Midbrain (tissue), 1 donor: ENCODE measurements at places on chromosomes 5 and 9.
A peak's percentile ranks its signal among the peaks of the same experiment; 100 is the strongest.

DNA sequence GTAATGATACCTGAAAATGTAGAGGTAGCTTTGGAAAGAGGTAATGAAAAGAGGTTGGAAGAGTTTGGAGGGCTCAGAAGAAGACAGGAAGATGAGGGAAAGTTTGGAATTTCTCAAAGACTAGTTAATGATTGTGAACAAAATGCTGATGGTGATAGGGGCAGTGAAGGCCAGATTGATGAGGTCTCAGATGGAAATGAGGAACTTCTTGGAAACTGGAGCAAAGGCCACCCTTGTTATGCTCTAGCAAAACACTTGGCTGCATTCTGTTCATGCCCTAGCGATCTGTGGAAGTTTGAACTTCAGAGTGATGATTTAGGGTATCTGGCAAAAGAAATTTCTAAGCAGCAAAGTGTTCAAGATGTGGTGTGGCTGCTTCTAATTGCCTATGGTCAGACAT, 161.2 kb upstream of the SPEF2 start:
- DNase-seq: no peak

DNA sequence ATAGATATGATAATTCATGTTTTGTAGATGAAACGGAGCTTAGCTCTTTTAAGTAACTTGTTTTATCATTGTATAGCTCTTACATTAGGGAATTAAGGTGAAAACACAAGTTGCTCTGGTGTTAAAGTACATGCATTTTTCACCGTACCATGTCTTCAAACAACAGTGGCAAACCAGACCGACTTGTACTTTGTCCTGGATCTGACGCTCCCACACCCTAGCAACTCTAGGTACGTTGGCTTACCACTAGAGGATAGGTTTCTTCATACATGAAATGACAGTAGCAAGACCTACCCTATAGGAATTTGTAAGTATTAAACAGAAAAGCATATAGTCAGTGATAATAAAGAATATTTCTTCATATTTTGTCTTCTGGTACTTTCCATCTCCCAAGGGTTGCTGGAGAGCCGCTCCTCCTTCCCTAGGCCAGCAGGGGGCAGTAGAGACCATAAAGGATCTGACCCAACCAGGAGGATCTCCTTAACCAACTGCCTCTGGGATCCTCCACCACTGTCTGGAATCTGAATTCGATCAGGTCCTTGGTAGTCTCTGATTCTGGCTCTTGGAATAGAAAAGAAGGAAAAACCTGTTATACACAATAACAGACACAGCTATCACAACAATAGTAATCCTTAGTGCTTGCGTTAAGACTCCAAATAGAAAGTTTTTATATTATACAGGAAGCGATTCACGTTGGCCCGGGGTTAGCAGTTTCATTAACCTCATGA, 136.7 kb downstream of the CAVIN4 start:
- DNase-seq: peak; percentile 83

DNA sequence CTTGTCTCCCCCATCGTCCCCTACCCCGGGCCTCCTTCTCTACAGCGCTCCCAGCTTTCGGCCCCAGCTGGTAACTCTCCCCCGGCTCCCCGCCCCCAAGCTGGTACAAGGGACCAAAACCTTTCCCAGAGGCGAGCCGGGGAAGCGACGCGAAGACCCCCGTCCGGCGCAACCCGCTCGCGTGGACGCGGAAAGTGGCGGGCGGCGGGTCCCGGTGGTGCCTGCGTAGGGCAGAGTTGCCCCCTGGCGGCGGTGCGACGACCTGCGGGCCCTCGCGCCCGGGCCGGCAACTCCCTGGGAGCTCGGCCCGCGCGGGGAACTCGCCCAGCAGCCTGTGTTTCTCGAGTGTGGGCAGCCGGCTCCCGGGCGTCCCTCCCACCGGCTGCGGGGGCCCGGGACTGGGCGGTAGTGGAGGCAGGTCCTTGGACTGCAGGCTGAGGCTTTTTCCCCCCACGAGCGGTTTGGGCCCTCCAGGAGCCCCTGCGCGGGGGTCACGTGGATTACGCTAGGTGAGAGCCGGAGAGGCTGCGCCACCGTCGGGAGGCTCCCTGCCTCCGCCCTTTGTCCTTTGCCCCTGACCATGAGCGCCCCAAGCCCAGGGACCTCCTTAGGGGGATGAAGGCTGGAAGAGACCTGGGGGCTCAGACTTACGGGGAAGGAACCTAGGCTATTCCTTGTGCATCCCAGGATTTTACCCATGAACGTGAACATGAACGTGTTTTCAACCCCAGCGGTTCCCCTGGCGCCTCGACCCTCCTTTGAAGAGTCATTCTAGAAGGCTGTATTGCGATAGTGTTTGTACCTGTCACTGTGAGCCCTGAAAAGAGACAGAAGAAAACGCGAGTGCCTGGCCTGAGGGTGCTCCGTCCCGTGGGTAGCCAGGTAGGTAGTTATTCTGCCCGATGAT, 2.9 kb upstream of the FOXD1 start:
- peak; percentile 5 for DNase-seq

- no peak for DNase-seq
Observed at GRCh38 chr9:24095246-24095645, 269.2 kb upstream of the ELAVL2 start.

GRCh38 chr5:67063055-67063454, 133.5 kb downstream of the CD180 start:
- DNase-seq: no peak

- no peak for DNase-seq
Observed at GRCh38 chr5:162444129-162444762, 376.7 kb downstream of the GABRG2 start.

DNA sequence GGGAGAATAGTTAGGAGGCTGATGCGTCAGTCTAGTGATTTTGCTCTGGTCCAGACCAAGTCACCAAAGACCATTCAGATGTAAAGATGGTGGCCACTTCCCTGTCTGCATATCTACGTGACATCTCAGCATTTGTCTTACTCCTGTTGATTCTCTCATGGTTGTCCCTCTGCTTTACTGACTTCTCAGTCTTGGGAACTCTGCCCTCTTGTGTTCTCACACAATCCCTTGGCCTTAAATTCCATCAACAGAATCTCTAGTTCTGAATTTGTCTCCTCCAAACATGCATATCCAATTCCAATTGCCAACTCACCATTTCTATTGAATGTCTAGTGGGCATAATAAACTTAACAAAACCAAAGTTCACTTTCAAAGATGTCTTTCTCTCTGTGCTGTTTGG, 147.8 kb downstream of the SLC24A2 start:
- peak; percentile 47 for DNase-seq

- DNase-seq: peak; percentile 38
Observed at GRCh38 chr9:90099262-90099963, 494.6 kb downstream of the GADD45G start.

DNA sequence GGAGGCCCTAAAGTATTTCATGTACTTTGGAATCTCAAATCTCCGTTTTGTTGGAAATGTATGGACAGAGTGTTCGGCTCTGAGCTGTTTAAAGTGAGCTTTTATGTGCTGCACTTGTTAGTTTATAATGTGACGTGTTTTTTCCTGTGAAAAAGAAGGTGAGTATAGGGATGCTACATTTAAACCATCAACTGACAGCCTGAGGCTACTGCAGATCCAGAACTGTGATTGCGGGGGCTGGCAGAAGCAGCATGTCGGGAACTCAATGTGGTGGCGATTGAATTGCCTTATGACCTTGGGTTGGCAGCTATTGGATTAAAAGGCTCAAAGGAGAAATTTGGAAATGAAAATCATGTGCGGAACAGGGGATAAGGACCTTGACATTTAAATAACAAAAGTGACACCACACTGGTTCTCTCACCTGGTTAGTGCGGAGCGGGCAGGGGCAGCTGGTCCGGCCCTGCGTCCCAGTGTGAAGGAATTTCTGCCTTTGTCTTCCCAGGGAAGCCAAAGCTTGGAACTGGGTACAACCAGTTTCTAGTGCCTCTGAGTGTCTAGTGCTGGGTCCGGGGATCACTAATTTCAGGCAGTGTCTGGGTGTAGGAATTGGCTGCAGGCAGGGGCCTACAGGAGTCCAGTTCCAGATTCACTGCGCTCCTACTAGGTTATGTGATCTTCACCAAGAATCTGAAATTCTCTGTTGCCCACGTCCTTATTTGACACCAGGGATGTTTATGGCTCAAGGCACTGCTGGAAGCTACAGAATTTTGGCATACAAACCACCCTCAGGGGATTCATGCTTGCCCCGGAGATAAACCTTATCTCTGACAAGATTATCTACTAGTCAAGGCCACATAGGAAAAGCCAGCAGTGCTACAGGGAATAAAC, 120.7 kb upstream of the ERCC6L2 start:
- no peak for DNase-seq

GRCh38 chr5:9363026-9363425, 182.8 kb downstream of the SEMA5A start:
- no peak for DNase-seq

GRCh38 chr5:10489810-10490426, 48.2 kb downstream of the ROPN1L start:
- no peak for DNase-seq

DNA sequence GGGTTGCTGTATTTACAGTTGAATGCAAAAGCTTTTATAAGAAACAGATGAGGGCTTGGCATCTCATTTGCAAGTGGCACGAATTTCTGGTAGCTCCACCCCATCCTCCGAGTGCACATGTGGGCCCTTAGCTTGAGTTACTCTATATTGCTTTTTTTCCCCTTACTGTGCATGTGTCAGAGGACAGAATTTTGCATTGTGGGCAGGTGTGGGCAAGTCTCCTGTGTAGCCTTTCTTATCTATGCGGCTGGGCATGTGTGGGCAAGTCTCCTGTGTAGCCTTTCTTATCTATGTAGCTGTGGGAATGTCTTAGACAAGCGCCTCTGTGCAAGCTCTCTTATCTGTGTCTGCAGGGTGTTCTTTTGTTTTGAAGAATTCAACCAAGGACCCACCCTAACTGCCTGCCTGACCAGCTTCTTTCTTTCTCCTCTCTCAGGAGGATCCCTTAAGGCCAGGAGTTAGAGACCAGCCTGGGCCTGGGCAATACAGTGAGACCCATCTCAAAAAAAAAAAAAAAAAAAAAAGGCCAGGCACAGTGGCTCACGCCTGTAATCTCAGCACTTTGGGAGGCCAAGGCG, 34.1 kb upstream of the SIL1 start:
- no peak for DNase-seq

DNA sequence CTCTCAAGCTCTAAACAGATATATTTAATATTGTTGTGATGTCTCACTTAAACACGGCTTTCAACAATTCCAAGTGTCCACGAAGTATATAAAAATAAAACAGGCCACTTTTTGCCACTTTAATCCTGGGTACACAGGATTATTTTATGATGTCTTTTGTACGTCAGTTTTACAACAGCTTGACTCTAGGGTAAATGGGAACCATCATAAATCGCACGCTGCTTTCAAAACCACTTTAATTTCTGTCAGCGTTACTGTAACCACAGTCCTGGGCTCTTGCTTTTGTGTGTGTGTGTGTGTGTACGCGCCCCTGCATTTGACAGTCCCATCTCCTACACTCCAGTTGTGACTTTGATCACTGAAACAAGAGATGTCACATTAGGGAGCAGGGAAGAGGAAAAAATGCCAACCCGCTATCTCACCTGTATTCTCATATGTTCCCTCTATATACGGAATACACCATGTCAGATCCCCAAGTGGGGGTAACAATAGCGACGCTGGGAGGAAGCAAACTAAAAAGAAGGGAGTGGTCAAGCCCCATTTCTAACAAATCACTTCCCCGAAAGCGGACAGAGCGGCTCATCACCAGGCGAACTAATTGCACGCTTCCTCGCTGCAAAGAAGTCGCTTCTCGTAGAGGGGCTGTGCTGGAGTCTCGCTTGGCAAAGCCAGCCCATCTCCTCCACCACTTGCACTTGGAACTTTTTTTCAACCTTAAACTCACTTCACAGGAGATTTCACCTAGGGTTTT, 1.2 kb downstream of the BNC2 start:
- no peak for DNase-seq

DNA sequence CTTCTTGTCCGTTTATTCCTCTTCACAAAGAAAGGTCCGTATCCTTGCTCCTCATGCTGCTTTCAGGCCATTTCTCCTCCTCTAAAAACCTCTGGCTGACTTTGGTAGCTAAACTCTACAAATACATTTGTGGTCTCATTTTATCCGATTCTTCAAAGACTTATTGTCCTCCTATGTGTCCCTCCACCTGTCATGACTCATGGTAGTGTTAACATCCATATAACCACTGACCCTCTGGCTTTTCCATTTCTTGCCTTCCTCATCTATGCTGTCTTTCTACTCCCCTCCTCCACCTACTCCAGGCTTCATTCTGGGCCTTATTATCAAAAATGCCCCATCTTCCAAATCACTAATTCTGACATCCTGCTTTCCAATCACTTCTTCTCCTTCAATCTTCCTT, 4.1 kb upstream of the SEMA6A start:
- no peak for DNase-seq

- DNase-seq: no peak
Observed at GRCh38 chr9:95031711-95032461, 285.6 kb downstream of the FANCC start.

GRCh38 chr9:134839455-134840125, 41.0 kb upstream of the FCN2 start:
- no peak for DNase-seq

- no peak for DNase-seq
Observed at GRCh38 chr9:133523106-133523505, 1.7 kb downstream of the MYMK start.

GRCh38 chr5:135015942-135016341, 18.1 kb downstream of the PITX1 start:
- no peak for DNase-seq

- DNase-seq: no peak
Observed at GRCh38 chr9:100084128-100084453, 14.7 kb downstream of the ERP44 start.

GRCh38 chr9:9079473-9079872, 1279.9 kb upstream of the DMAC1 start:
- no peak for DNase-seq

DNA sequence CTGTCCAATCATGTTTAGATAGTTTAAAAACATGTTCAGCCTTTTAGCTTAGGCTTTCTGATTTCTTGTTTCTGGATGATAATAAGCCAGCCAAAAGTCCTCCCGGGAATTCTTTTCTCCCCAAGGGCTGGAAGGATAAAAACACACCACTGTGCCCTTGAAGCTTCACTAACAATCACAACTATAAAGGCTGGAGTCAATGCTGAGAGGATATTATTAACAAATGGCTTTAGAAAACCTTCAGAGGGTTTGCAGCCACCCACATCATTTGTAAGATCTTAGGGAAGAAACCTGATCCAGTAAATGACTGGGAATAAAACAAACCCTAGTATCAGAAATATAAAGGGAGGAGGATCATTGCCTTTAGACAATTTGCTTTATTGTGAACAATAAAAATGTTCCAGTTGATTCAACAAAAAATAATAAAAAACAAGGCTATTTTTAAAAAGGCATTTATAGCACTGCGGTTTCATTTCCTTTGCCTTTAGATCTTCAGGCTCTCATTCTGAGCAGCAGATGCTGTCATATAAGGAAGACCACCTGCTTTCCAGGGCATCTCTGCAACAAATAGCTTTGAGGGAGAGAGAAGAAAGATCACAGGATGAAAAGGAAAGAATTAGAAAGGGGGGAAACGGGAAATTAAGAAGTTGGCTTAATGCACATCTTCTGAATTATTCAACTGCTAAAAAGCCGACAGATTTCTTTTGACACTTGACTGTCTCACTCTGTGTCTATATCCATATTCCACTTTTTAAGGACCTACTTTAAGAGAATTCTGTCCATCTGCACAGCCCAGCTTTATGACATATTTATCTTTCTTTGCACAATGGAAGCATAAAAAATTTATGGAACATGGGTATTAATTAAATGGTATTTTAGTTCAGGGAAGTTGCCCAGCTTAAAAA, 277.2 kb upstream of the SLC24A2 start:
- DNase-seq: no peak

GRCh38 chr5:107580889-107581820, 89.6 kb downstream of the EFNA5 start:
- DNase-seq: no peak
